NCI-H524 (cell line): ENCODE measurements at places on chromosomes 6 and 20.

GRCh38 chr6:31737315-31737990 is 1.1 kb upstream of the CLIC1 start:
- no peak for DNase-seq

GRCh38 chr20:24102290-24102689 is 113.7 kb upstream of the GGTLC1 start:
- peak; percentile 49 for DNase-seq

GRCh38 chr6:44050872-44051505 is 76.3 kb downstream of the MRPL14 start:
- DNase-seq = no peak

GRCh38 chr6:80338201-80338836 is 231.8 kb downstream of the BCKDHB start:
- DNase-seq = peak; percentile 88

- no peak for DNase-seq
Observed at GRCh38 chr20:57622201-57622570, 2.0 kb upstream of the ZBP1 start.

DNA sequence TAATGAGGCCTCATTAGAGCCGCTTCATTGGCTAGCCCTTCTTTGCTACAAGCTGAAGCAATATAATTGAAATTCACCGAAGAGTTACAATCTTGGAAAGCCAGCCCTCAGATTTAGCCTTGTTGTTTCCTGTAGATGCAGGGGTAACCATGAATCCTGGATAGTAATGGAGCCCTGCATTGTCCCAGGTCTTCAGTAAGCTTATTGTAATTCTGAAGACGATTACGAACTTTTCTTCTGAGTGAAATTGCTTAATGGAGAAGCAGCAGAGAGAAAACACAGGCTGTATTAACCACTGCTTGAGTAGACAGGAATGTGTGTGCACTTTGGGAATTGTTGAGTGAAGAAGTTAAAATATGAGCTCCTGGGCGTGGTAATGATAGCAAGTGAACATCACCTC is 26.3 kb upstream of the NAA20 start:
- no peak for DNase-seq

- DNase-seq = no peak
Observed at GRCh38 chr6:30265594-30265993, 52.4 kb upstream of the TRIM26 start.

DNA sequence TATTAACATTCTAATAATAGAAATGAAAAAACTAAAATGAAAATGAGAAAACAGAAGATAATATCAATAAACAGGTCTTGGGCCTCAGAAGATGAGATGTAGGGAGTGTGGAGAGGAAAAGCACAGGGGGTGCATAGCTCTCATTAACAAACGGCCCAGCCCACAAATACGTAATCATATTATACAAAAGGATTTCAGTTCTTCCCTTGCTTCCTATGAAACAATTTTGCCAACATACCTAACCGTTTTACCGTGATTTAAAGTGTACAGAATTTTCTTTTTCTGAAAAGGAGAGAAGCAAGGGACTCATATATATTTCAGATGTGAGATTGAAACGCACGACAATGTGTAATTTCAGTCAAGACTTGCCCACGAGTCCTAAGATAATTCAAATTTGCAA is 136.0 kb downstream of the HFE start:
- DNase-seq = peak; percentile 42

GRCh38 chr6:139730340-139730974 is 356.0 kb upstream of the CITED2 start:
- no peak for DNase-seq

DNA sequence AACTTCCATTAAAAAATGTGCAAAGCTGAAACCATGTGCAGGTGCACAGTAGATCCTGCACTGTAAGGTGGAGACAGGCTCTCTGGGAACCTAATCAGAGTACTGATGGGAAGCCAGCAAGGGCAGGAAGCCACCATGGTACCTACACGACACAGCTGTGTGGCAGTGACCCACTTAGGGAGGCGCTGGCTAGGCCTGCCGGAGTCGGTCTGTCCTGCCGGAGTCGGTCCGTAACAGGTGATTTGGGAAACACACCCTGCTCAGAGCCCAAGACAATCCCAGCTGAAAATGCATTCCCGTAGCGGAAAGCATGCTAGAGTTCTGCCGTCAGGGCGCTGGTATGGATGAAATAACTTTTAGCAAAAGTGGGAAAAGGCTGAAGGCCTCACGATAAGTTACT is 17.2 kb downstream of the TXNDC5 start:
- no peak for DNase-seq

- DNase-seq = no peak
Observed at GRCh38 chr6:53315086-53315724, 33.5 kb downstream of the ELOVL5 start.

DNA sequence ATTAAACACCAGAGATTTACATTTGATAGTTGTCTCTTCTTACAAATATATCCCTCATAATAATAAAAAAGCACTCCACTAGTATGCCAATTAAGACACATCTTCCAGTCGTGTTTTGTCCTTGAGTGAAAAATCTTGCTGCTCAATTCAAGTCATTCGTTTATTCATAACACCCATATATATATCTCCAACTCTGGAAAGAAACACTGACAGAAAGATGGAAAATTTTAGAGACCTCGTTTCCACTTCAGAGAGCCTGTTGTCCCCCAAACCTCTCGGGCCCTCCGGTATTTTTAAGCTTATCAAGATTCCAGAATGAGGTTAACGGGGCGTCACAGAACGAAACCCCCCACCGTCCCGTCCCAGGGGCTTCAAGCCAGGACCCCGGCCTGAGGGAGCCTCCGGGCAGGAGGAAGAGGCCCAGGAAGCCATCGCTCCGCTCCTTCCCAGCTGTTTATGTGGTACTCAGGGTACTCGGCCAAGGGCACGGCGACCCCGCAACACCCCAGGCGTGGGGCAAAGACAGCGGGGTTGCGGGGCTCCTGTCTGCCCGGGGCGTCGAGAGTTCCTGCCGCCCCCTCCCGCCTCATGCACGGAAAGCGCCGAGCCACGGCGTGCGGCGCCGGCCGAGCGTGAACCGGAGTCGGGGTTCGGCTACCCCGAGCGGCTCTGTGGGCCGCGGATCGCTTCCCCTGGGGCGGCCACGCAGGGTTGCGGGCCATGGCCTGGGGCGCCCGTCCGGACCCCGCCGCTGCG is 623 bp upstream of the SNX9 start:
- no peak for DNase-seq

DNA sequence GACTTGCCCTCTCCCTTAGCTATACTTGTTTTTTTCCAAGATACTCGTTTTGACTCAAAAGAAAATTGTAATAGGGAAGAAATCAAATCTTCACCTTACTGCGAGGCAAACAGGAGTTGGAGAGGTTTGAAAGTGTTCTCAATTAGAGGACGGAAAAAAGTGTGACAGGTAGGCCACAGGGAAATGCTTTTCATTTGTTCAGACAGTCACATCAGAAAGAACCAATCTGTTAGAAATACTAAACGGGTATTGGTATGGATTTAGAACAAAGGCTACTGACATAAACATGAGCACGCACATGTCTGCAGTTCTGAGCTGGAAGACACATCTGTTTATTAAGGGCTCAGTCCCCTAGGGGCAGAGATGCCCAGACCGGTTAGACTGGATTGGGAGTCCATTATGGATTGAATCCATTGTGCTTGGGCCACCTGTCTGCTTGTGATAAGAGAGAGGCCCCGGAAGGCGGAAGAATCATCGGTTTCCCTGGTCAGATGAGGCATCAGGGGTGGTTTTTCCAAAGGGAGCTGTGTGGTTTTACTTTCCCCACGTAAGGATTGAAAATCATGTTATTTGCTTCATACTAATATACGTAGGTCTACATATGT is 220.9 kb upstream of the MYLIP start:
- DNase-seq = peak; percentile 67

GRCh38 chr20:11443382-11444119 is 474.1 kb upstream of the BTBD3 start:
- no peak for DNase-seq

DNA sequence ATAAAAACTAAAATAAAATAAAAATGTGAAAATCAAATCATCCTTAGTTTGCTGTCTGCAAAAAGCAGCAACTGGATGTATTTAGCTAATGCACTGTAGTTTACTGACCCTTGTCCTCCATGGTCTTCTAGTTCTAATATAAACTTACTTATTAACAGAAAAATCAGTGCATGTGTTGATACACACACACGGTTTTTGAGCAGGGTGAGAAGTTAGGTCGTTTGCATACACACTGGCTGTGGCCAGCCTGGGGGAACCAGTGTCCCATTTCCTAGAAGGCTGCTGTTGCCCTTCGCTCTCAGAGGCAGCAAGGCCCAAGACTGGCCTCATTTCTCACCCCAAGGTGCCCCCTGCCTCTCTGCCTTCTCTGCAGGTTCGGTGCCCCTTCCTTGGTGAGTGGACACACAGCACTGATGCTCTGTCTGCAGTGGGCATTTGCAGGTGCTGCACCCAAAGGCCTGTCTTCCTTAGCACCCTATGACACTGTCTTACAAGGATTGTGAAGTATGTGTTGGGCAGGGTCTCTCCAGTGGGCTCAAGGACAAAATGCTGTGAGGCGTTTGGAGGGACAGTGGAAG is 168.5 kb downstream of the SCP2D1 start:
- DNase-seq = no peak

GRCh38 chr20:56451056-56451765 is 17.2 kb upstream of the RTF2 start:
- no peak for DNase-seq

GRCh38 chr20:46359233-46359751 is 47.1 kb downstream of the ELMO2 start:
- no peak for DNase-seq

- no peak for DNase-seq
Observed at GRCh38 chr20:43658723-43659419, 8.0 kb upstream of the MYBL2 start.

DNA sequence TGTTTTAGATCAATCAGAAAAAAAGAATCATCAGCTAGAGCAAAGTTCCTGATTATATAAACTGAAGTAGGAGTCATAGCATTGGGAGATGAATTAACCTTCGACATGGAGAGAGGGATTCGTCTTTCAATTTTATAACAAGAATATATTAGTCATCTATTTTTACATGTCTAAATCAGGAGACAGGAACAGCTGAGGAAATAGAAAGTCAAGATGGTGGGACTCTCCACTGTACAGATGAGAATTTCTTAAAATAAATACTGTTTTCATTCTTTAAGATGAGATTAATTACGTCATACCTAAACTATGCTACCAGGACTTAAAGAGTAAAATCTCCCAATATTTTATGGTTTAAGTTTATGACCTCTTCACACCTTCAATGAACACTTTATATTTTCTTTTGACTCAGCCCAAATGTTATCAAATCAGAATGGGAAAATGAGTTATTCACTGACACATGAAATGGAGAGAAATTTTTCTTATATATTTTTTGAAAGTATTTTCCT is 1137.7 kb downstream of the EPHA7 start:
- DNase-seq = no peak

- no peak for DNase-seq
Observed at GRCh38 chr6:9514146-9514545, 900.7 kb downstream of the TFAP2A start.

- no peak for DNase-seq
Observed at GRCh38 chr6:71368284-71368683, 79.7 kb downstream of the OGFRL1 start.

DNA sequence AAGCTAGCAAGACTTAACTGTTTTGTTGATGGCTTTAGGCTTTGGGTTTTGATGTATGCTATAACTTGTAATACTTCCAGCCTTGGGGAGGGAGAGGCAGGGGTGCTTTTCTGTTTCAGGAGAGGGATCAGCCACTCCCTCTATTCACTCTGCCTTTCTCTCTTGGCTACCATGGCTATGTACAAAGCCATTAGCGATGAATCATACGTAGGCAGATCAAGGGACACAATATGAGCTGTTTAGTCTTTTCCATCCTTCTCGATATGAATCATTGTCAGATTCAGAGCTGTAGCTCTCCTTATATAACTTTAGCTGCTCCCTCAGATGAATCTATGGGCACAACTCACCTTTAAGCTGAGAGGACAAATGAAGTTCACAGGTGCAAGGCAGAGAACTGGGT is 230.6 kb downstream of the TSHZ2 start:
- no peak for DNase-seq

DNA sequence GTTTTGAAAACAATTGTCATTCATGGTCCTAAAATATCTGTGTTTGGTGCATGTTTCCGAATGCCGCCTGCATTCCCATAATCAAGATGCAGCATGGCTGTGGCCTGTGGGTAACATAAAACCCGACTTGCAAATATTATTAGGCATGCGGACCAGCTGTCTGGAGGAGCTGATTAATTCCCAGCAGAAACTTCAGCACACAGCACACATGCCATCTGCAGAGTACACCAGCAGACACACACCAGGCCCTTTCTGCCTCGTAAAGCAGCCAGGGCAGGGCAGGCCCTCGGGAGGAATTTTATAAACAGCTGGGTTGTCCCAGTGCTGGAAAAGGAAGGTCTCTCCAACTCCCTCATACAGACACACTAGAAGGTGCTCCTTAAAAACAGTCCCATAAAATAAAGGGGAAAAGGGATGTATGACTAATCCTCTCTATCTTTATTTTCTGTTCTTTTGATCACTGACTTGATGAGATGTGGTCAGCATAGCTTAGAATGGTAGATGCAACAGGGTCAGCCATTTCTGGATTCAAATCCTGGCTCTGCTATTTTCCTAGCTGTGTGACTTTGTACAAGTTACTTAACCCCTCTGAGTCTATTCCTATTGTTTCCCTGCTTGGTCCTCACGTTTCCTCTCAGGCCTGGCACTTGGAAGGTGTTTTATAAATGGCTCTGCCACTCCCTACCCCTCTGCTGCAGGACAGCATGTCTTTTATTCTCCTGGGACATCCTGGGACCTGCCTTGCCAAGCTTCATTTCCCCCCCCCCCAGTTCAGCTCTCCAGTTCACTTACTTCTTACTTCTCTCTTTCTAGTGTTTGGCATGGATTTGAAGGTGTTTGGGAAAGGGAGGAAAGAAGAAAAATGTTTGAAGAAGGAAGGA is 85.9 kb upstream of the TRAF3IP2 start:
- DNase-seq = peak; percentile 95

- no peak for DNase-seq
Observed at GRCh38 chr6:105164418-105164817, 15.4 kb downstream of the POPDC3 start.

DNA sequence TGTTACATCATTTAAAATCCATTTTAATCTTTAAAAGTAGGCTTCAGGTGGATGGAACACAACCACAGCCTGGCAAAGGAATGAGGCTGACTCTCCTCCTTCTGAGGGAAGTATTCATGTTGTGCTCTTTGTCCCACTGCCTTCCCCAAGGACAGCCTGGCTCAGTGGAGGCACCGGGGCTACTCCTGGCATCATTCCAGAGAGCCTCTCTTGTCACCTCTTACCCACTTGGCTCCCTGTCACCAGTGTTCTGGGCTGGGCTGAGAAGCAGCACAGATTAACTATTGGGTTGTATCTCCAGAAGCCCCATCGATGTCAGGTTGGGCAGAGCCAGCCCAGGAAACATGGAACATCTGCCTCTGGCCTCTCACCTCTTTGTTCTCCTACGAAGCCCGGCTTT is 10.7 kb upstream of the TP53INP2 start:
- no peak for DNase-seq

- DNase-seq = no peak
Observed at GRCh38 chr20:58058421-58059259, 169.8 kb downstream of the ANKRD60 start.
